Lung (tissue), 17 donors: ENCODE measurements at places on chromosomes 2 and 18. TPM values are rescaled to one million over a fixed set of nuclear protein-coding genes. Genes with fewer than 3 reads are reported as not detected.

- no peak for DNase-seq
These were observed 599.0 kb upstream of the ID2 start for GRCh38 chr2:8082840-8083239.

DNA sequence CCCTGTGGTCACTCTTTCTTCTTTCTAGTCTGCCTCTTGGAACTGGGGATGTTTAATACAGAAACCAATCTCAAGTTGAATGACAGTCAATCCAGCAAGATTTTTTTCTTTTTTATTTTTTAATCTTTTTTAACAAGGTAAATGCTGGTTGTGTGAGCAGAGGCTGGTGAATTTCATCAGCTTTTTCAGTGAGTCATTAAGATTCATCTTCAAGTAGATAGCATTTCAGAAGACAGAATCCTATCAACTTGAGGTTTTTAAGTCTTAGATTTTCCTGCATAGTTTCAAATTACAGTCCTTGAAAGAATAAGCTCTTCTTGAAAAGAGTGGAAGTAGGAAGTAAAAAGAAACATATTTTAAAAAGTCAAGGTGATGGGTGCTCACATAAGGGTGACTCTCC, 12.4 kb downstream of the SLC8A1 start:
- DNase-seq: no peak

DNA sequence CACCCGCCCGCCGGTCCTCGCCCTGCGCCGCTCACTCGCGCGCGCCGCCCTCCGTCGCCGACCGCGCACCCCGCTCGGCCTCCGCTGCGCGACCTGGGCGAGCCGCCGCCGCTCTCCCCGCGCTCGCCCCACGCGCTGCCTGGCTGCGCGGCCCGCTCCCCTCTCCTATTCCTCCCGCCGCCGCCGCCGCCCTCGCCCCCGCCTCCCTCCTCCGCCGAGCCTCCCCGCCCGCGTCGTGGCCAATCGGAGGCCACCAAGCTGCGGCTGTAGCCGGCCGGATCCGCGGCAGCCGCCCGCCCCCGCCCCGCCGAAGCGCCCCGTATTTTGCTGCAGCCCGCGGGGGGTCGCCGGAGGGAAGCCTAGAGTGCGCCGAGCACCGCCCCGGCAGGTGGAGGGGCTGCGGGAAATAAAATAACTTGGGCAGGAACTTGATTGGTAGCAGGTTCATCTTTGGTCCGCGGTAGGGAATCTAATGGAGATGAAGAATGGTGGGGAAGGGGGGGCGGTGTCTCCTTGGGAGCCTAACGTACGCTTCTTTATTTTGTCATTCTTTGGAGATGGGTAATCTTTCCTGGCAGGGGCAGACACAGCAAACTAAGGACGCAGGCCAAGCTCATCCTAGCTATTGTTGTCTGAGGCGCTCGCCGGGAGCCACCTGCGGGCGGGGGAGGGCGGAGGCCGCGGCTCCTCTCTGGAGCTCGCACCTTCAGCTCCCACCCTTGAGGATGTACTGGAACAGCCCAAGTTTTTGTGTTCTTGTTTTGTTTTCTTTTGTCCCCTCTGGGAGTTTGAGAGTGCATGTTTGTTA, 1.1 kb upstream of the CDH2 start:
- DNase-seq: peak; percentile 51

TM4SF20 gene
- total RNA-seq: not detected

OSGEPL1 gene
- 8.0 TPM for total RNA-seq

C2orf15 gene
- 4.8 TPM for total RNA-seq

HS6ST1 gene
- total RNA-seq: 37.7 TPM
